ENCODE measurements at places on chromosomes 7 and 10.

DNA sequence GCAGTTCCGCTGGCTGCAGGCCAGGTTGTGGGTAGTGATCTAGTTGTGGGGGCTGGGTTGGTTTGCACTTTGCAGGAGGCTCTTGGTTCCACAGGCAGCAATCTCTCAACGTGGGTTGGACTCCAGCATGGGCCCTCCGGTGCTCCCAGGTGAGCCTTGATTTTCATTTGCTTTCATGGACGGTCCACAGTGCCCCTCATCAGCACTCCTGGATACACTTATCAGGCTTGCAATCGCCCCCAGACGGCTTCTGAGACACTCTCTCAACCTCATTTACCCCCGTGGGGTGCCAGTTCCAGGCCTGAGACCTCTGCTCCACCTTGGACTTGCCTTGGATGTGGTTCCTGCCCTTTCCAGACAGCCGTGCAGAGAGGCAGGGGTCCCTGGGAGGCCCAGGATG is 31.3 kb upstream of the ZNF273 start:
- no peak for DNase-seq

GRCh38 chr7:47488201-47488968 is 93.5 kb downstream of the TNS3 start:
- no peak for DNase-seq

- DNase-seq = no peak
Observed at GRCh38 chr10:47451273-47451997, 32.5 kb downstream of the ANXA8 start.

DNA sequence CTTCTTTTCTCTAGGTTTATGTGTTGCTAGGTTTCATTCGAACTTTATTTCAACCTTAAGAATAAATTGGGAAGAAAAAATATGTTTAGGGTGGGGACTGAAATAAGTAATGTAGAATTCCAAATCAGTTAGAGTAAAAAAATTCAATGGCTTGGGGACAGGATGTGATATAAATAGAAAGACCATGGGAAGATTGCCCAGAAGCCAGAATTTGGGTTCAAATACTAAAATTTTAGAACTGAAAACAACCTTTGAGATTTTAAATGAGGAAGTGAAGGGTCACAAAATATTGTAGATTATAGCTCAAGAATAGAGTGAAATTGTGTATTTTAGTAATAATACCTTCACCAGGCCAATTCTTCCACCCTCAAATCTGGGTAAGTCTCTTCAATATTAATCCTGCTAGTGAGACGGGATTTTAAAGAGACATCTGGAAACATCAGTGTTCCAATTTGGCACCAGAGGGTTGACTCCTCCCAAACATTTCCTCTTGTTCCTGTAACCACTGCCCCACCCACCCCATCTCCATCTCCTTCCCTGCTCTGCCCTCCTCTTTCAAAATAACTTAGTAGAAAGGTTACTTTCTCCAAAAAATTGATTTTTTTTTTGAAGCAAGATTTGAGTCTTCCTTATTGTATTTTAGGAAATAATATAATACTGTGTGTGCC is 51.3 kb upstream of the FAM3C start:
- DNase-seq = no peak

DNA sequence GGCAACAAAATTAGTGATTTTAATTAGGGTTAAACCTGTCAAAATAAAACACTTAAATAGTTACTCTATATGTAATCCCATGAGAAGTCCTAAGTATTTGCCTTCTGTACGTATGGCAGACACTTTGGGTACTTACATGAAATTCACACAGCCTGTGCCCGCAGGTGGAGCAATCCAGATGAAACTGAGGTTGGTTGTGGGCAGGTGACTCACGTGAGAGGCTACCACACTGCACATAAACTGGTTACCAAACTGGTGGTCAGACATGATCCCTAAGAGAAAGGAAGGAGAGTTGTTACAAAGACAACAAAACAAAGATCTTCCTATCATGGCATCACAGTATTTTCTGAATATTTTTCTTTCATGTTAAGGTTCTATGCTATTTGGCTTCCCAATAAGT is 156.1 kb downstream of the RELN start:
- DNase-seq = no peak

DNA sequence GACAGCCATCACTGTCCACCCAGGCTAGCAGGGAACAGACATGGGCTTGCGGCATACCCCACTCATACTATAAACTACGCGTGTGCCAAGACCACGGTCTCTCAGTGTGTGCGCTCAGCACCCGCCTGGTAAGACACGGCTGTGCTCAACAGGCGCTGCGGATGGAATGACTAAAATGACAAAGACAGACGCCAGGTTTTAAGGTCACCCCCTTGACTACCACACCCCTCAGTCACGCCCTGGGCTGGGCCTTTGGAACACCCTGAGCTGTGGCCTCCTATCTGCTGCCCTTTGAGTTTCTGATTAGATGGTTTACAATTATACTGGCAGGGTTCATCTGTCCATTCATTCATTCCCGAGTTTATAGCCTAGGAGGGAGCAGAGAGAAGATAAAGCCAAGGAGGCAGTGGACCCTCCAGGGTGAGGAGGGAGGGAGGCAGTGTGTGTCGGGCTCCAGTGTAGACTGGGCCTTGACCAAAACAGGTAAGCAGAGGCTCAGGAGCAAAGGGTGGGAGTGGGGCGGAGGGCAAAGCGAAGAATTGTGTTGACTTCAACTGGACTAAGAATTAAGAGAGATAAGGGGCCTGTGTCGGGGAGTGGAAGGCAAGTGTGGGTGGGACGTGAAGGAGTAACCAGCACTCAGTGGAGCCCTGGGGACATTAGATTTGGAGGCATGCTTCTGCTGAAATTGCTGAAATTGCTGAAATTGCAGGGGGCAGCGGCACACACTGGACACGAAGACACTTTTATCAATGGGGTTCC is 35.0 kb downstream of the TNS3 start:
- DNase-seq = no peak
